ENCODE measurements at places on chromosomes 12 and 14.

- DNase-seq: no peak
These were observed 25.9 kb downstream of the TRIM9 start for GRCh38 chr14:51069055-51069454.

GRCh38 chr14:23551266-23552028 lies at the start of gene ZFHX2:
TSS of gene ZFHX2 (minus strand) at chr14:23551765. CDS start at chr14:23535325, 16,440 bp downstream.
- peak; percentile 28 for DNase-seq

GRCh38 chr14:35342489-35343010 lies 50.4 kb downstream of the PSMA6 start:
- DNase-seq: no peak

GRCh38 chr12:1910468-1910867 lies 8.0 kb downstream of the CACNA2D4 start:
- no peak for DNase-seq

GRCh38 chr12:242496-242895 lies 20.1 kb downstream of the SLC6A13 start:
- DNase-seq: no peak

DNA sequence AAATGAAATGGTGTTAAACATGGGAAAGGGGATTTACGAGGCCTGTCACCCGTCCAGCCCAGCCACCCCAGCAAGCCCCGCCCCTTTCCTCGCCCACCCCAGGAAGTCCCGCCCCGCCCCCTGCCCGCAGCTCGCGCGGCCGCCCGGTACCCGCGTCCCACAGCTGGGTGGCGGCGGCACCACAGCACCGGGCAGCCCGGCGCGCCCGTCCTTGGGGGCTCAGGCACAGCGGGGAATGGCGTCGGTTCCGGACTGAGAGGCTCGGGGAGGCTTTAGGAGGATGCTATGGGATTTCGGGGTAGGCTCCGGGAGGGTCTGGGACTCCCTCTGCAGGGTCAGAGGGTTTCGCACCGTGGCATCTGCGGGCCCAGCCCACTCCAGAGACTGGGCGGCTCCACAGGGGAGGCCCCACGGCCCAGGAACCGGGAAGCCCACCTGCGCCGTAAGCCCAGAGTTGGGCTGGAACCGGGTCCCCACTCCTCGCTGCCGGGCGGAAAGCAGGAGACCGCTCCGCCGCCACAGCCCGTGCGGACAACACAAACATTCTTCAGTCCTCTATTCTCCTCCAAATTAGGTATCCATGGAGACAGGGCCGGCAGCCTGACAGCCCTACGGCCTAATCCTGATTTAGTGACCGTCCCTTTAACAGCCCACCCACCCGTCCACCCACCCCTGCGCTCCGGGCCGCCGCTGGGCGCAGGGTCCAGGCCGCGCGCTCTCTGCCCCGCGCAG lies 1.4 kb downstream of the FIGNL2 start:
- DNase-seq: no peak

DNA sequence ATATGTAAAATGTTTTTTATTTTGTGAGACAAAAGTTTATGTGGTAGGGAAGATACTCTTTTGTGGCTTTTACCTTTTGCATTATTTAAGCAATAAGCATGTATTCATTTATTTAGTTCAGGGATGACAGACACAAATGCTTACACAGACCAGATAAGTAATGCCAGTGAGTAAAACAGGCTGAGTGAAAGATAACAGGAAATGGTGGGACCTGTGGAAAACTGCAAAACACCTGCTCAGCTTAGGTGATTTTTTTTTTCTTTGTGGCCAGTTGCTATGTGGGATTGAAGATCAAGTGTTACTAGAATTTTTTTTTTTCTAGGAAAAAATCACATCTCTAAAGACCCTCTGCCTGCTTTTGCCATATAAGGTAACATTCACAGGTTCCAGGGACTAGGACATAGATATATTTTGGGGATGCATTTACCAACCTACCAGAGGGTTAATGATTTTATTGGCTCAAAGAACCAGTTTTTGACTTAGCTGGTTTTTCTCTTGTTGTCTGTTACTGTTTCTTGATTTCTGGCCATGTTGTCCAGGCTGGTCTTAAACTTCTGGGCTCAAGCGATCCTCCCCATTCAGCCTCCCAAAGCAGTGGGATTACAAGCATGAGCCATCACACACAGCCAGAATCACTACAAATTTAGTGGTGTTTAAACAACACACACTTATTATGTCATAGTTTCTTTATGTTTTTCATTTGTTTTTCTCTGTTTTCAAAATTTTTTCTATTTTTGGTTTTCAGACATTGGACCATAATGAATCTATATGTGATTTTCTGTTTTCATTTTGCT lies 9.8 kb downstream of the PSMA6 start:
- no peak for DNase-seq

DNA sequence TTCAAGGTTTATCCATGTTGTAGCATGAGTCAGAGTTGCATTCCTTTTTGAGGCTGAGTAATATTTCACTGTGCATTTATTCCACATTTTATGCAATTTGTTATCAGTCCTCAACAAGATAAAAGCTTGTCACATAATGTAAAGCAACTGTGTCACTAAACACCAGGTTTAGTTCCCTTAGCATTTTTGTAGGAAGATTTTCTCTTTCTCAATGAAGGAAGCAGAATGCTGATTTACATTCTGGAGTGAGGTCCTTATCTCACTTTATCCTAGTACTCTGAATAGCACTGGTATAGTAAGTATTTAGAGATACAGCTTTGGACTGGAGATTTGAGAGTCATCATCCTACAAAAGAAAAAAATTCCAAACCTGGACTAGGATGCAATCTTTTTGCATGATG lies 9.8 kb upstream of the EXD2 start:
- no peak for DNase-seq

DNA sequence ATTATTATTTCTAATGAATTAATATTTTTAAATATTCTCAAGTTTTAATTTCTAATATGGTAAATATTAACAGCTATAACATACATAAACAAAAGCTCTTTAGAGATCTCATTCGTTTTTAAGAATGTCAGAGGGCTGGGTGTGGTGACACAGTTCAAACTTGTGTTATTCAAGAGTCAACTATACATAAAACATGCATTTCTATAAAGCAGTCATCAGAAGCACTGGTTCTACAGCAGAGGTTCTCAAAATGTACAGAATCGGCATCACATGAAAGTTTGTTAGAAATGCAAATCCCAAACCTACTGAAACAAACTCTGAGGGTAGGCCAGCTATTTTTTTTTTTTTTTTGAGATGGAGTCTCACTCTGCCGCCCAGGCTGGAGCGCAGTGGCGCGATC lies 34.6 kb downstream of the CLIP1 start:
- no peak for DNase-seq

DNA sequence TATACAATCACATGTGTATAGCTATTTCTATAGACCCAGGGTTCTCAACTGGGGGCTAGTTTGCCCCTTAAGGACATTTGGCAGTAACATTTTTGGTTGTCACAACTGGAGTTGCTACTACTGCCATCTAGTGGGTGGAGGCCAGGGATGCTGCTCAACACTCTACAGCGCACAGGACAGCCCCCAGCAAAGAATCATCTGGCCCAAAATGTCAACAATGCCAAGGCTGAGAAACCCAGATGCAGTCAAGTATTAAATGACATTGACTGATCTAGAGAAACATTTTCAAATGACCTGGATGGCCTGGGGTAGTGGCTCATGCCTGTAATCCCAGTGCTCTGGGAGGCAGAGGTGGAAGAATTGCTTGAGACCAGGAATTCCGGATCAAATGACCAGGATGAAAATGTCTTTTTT lies 5.8 kb downstream of the WSB2 start:
- DNase-seq: no peak

DNA sequence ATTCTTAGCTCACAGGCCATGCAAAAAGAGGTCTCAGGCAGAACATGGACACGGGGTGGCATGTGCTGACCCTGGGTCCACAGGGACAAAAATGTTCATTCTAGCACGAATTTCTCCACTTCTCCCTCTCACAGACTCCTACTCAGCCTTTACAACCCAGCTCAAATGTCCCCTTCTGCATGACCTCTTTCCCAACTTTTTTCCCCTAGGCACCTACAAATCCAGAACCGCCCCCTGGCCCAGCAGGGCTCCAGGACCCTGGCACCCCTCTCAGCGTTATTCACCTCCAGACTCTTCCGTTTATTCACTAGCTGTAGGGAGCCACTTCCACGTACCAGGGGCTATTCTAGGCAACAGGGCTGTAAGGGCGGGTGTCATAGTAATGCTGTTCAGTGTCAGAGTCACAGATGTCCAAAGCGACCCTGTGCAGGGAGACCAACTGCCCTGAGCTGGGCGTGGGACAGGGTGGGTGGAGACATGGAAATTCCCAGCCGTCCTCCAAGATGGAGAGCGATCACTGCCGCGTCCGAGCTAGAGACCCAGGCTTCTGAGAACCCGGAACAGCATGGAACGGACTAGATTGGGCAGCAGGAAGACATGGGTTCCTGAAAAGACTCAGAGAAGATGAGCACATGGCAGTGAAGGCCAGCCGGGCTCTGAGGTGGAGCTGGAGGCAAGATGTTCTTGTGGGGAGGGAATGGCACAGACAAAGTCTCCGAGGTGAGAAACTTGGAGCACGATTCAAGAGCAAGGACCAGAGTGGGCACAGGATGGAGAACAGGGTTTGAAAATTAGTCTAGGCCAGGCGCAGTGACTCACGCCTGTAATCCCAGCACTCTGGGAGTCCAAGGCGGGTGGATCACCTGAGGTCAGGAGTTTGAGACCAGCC lies 274.9 kb upstream of the RTL1 start:
- no peak for DNase-seq

DNA sequence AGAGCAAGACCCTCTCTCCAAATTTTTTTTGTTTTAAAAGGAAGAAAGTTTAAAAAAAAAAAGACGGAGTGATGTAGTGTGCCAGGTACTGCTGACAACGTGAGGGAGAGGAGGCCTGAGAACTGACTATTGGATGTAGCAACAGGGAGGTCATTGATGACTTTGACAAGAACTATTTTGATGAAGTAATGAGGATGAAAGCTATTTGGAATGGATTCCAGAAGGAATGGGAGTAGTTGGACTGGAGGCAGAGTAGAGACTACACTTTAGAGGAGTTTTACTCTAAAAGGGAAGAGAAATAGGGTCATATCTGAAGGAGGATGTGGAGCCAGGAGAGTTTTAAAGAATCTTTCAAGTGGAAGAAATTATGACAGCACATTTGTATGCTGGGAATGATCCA lies 27.8 kb upstream of the SLC38A2 start:
- peak; percentile 51 for DNase-seq

GRCh38 chr12:31506515-31507306 lies 84.2 kb downstream of the DENND5B start:
- DNase-seq: peak; percentile 38

- DNase-seq: no peak
These were observed 23.1 kb upstream of the HELB start for GRCh38 chr12:66279123-66279712.

All from HS-5 (cell line).